Calu3 (cell line): ENCODE measurements at places on chromosomes 3 and 15.
A peak's percentile ranks its signal among the peaks of the same experiment; 100 is the strongest.

GRCh38 chr15:35490511-35490910, 55.5 kb downstream of the DPH6 start:
- DNase-seq = no peak

DNA sequence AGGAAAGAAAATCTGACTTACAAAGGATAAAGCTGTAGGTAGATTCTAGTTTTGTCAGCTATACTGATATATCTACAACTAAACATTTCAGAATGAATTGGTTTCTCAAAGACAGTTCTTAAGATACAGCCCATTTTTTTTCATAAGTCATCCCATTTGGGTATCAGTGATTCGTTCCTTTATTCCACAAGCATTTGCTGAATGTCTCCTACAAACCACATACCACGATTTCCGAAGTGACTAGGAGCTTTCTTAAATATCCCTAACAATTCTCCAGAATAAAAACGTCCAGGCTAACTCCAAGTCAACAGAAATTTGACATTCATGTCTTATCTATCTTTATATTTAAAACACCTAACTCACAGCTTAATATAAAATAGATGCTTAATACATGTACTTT, 59.8 kb downstream of the TP53BP1 start:
- no peak for DNase-seq

GRCh38 chr3:31958701-31959152, 22.3 kb downstream of the OSBPL10 start:
- no peak for DNase-seq

DNA sequence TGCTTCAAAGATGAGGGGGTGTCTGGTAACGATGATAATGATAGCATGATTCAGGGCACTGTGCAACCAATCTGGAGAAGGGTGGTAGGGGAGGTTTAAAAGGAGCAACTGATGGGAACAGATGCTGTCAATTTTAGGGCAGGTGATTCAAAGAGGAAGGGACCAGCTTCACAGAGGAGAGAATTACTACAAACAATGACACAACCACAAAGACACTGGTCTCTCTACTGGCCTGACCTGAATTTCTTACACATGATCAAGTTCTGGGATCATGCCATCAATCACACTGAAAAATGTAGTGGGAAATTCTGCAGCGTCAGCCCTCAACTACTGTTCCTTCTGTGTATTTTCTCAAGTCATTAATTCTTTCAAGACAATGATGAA, 2.6 kb upstream of the CDV3 start:
- DNase-seq = no peak

- DNase-seq = no peak
Measured at GRCh38 chr3:111956995-111957734, 21.7 kb upstream of the ABHD10 start.

- no peak for DNase-seq
Measured at GRCh38 chr3:179404307-179404706, 47.0 kb downstream of the GNB4 start.

DNA sequence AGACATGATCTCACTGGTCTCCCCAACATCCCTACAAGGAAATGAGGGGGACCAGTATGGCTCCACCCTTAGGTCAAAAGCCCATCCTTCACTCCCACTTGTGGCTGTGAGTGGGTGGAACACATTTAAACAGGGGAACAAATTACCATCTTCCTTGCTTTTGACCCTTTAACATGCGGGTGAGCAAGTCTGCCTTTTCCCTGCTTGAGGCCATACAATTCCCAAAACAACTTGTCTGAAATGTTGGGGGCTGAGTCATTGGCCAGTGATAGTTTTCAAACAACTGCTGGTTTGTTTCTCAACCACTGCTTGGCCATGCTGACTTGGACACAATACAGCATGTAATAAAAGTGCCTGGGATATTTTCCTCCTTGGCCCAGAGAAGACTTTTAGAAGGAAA, 39.6 kb downstream of the COL8A1 start:
- DNase-seq = no peak

- no peak for DNase-seq
Measured at GRCh38 chr3:3599016-3599415, 200.2 kb upstream of the LRRN1 start.

GRCh38 chr3:85838921-85839320, 880.1 kb downstream of the CADM2 start:
- no peak for DNase-seq

GRCh38 chr3:17478673-17479072, 263.8 kb downstream of the TBC1D5 start:
- DNase-seq = no peak

- DNase-seq = no peak
Measured at GRCh38 chr3:133274477-133274876, 125.4 kb upstream of the BFSP2 start.

DNA sequence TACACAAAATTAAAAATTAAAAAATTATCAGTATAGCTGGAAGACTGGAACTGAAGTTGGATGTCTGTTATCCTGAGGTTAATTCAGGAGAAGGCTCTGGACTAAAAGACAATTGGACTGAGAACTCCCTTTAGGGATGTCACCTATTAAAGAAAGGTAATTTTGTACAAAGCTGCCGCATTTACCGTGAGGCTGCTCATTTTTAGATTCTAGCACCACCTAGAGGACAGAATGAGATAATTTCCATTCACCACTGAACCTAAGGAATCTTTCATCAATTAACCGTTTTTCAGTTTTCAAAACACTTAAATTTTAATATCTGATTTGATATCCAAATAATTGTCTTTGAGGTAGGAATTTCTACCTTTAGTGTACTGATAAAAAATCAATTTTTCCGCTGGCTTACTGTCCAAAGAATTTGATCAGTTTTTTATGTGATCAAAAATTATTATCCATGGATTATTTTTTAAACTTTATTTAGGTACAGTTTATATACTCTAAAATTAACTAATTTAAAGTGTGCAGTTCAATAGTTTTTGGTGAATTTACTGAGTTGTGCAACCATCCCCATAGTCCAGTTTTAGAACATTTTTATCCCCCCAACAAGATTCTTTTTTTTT, 106.7 kb upstream of the TNIK start:
- DNase-seq = peak; percentile 21

DNA sequence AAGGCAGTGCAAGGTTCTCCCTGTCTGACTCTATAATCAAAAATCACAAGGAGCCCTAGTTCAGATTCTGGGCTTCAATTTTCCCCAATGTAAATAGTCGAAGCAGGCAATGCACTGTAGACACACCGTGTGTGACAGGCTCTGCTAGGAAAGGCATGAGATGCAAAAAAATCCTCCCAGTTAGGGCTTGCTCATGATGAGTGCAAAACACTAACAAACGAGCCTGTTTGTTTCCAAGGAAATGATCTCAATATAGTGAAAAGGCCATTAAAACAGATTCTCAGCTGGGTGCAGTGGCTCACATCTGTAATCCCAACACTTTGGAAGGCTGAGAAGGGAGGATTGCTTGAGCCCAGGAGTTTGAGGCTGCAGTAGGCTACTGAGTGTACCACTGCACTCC, 55.7 kb downstream of the UMPS start:
- no peak for DNase-seq

- no peak for DNase-seq
Measured at GRCh38 chr3:22908989-22909507, 294.1 kb upstream of the UBE2E2 start.

- no peak for DNase-seq
Measured at GRCh38 chr15:43517354-43518196, at the start of gene MAP1A. Gene MAP1A (plus strand): TSS chr15:43517608. CDS start chr15:43521474, 3,866 bp downstream.

GRCh38 chr15:80442728-80443403, 38.7 kb downstream of the ARNT2 start:
- DNase-seq = no peak

DNA sequence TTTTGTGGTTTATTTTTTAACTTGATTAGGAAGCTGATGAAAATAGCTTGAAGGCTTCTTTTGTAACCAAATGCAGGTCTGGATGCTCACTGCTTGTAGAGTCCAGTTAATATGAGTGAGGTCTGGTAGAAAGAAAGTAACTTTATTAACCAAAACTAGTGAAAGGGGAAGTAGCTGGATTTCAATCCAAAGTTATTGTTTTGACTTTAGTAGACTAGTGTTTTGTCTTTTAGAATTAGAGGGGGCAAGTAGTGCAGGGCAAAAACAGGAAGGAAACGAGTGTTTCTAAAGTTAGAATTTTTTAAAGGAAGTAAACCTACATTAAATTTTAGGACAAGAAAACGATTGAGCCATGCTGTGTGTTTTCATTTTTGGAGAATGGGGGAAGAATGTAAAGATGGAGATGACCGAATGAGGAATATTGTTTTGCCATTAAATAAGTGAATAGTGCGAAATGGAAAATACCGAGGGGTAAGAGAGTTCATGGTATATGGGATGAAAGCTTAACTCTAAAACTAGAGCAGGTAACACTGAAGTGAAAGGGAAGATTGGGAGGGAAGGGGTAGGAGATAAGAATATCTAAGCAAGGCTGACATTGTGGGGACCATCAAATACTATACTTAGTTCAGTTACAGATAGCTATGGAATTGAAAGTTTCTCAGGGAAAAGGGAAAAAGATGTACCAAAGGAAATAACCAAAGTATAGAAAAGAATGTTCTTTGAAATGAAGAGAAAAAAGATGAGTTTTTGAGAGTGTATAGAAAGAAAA, 40.0 kb downstream of the USP3 start:
- DNase-seq = no peak

DNA sequence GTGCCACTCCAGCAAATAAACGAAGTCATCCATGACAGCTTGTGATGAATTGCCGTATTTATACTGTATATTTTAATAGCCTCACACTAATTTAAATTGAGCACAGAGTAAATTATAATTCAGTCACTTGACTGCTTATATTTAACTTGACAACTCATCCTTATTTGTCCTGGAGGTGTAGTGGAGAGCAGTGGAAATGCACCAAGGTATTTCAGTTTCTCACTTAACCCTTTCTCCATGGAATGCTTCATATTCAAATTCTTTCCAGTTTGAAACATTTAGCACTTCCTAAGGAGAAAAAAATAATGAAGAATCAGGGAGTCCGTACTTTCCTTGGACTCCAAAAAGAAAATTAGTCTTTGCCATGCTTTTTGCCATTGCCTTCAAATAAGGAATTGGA, 99.0 kb downstream of the MAP2K5 start:
- no peak for DNase-seq

- no peak for DNase-seq
Measured at GRCh38 chr15:66702787-66703539, 927 bp downstream of the SMAD6 start.

DNA sequence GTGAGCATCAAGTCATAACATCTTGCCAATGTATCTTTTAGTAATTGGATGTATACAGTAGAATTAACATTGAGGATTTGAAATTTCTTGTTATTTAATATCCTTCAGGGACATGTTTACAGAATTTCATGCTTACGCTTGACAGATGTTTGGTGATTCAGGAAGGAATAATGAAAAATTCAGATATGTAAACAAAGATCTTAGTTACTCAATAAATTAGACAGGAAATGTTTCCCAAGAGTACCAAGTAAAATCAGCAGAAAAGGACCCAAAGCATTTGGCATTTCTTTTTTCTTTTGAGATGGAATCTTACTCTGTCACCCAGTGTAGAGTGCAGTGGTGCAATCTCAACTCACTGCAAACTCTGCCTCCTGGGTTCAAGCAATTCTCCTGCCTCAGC, 4.7 kb upstream of the COL6A5 start:
- DNase-seq = no peak

GRCh38 chr3:188788621-188789081, 383.1 kb upstream of the TPRG1 start:
- no peak for DNase-seq

- peak; percentile 19 for DNase-seq
Measured at GRCh38 chr3:62558549-62559112, 185.3 kb upstream of the FEZF2 start.

DNA sequence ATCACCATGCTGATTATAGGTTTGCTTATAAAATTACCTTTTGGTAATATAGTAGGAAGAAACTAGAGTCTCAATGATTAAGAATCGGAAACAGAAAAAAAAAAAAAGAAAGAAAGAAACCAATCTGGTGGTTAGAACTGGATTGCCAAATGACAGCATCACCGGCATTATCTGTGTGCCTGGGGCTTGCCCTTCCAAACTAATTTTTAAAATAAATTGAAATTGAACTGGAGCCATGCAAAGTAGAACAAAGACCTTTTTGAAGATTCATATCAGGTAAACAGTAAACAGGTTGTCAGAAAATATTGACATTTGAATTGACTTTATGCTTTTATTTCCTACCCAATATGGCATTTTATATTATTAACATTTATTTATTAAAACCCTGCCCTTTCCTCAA, 11.2 kb upstream of the CPB1 start:
- no peak for DNase-seq

DNA sequence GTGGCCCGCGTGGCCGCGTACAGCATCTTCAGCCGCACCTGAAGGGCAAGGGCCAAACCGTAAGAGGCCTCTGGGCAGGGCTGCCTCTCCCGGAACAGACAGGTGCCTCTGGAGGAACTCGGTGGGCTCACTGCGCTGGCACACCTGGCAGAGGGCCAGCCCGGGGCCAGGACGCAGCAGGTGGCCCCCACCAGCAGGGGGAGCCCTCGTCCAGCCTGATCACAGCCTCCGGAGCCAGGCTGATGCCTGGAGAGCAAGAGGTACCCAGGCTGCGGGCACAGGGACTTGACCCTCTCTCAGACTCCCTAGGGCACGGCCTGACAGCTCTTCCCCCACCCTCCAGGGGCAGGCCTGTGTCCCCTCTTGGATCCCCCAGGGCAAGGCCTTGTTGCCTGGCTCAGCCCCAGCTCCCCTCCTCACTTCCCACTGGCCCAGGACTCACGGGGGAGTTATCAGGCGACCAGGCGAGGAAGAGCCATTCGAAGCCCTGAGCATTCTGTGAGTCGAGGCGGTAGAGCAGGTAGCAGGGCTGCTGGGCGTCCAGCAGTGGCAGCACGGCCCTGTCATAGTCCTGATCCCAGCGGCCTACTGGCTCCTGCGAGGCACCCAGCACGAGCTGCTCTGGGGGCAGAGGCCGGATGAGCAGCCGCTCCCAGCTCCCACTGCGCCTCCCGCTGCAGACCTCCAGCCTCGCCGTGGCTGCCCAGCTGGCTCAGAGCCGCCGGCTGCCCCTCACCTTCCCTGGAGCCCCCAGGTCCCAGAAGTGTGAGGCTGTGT, 6.2 kb upstream of the TLR9 start:
- DNase-seq = peak; percentile 94

GRCh38 chr3:107221856-107222255, 155.4 kb upstream of the CCDC54 start:
- no peak for DNase-seq

DNA sequence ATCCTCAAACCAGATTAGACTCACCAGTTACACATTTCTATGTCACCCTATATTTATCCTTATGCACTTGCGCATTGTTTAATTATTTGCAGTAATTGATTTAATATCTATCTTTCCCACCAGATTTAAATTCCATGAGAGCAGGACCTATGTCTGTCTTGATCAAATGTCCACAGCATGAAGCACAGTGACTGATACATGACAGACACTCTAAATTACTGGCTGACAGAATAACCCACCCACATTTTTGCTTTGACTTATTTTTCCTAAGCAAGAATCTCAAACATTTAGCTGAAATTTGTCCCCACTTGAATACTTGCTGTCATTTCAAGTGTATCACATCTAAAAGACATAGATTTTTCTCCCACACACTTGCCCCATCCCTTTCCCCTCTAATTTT, 7.5 kb downstream of the CD200R1 start:
- no peak for DNase-seq
